ENCODE measurements at places on chromosomes 2 and 18.

DNA sequence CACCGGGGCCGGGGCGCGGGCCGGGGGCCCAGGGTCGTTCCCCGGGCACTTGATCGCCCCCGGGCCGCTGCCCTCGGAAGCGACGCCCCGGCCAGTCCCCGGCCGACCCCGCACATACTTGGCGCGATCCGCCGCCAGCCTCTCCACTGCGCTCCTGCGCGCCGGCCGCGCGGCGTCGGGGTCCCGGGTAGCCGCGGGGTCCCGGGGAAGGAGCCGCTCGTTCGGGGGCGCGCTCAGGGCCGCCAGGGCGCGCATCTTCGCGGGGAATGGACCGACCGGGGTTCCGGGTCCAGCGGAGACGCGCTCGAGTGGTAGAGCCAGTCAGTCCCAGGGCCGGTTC lies 204 bp downstream of the FAM110C start:
- no peak for DNase-seq

- DNase-seq: no peak
Measured at GRCh38 chr2:103986001-103986400, 867.9 kb upstream of the POU3F3 start.

DNA sequence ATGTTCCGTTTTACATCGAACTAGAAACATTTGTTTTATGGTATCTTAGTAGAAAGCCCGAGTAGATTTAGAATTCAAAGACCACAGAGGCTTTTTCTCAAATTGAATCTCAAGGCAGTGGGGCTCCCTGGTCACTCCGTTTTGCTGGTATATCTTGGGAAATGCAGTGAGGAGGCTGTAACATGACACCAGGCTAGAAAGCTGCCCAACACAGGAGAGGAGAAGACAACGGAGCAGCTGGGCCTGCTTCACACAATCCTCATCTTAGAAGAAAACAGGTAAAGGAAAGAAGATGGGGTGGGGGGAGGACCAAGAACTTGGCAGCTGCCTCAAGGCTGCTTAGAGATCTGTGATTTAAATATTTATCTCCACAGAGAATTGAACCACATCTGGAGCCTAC lies 38.3 kb upstream of the EPB41L3 start:
- DNase-seq: no peak

GRCh38 chr2:46803911-46804670 lies 111.5 kb downstream of the MCFD2 start:
- DNase-seq: no peak

GRCh38 chr2:133411857-133412256 lies 156.4 kb downstream of the NCKAP5 start:
- no peak for DNase-seq

DNA sequence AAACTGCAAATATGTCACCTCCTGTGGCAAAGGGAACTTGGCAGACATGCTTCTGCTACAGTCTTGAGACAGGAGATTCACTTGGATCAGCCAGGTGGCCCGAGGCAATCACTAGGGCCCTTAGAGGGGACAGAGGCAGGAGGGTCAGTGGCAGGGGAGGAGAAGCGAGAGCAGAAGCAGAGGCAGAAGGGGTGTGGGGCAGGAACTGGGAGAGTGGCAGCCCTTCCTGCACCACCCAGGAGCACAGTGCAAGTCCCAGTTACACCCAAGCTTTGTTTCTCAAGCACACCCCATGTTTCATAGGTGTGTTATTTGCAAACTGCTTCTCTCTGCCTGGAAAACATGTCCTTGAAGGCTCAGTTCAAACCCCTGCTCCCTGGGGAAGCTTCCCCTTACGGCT lies 309.7 kb upstream of the MYT1L start:
- no peak for DNase-seq

- no peak for DNase-seq
Measured at GRCh38 chr18:9737006-9737405, 28.9 kb downstream of the RAB31 start.

DNA sequence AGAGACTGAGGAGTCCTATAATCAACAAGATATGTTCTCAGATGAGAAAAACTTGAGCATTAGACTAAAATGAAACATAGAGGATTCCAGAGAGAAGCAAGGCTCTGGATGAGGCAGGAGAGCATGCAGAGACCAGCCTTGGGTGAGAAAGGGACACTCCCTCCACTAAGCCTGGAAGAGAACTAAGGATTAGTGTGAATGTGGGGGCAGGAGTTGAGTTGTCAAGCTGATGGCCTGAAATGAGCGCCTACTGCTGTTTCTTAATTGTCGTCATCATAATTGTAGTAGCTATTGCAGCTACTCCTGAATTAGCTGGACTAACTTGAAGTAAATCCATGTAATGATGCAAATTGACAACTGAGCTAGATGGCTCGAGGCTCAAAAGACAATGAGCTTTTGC lies 114.1 kb downstream of the PKP4 start:
- DNase-seq: no peak

DNA sequence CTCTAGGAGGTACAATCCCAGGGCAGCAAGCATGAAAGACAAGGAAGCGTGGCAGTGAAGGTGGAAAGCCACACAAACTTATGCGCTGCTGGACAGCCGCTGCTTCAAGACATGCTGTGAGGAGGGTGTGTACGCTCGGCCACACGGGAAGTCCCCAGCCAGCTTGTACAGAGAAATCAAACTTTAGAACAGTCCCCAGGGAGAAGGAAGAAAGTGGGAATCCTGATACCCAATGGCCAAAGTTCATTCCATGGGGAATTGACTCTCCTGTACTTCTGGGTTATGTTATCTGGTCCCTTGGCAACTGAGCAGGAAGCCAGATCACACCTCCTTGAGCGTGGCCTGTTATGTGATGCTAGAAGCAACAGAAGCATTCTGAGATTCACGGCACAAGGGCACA lies 86.1 kb upstream of the BOD1L2 start:
- DNase-seq: no peak

- DNase-seq: no peak
Measured at GRCh38 chr2:179005976-179006375, 44.0 kb downstream of the CCDC141 start.

- no peak for DNase-seq
Measured at GRCh38 chr2:30191819-30192271, 39.5 kb upstream of the LBH start.

DNA sequence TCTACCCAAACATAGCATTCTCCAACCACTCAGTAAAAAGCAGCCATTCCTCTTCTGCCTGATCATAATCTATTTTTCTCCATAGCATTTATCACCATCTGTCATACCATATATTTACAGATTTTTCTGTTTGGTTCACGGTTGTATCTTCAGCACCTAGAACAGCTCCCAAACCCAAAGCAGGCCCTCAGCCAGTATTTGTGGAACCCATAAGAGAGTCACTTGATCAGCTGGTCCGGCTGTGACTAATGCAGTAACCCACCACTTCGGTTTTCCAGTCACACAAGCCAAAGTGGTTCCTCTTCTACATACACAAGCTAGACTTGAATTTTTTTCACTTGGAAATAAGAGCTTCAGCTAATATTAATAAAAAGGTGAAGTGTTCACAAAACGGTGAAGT lies 511.6 kb upstream of the CELF4 start:
- no peak for DNase-seq

- DNase-seq: no peak
Measured at GRCh38 chr2:13009027-13009642, 292.4 kb downstream of the TRIB2 start.

- DNase-seq: no peak
Measured at GRCh38 chr2:96123936-96124335, 7.6 kb upstream of the ADRA2B start.

Data from activated CD4-positive, alpha-beta T cell treated with anti-CD3 and anti-CD28 coated beads, Interleukin-2, amount 50 U/mL, for 4 hours (primary cell).